Lung microvascular endothelial cell (primary cell): ENCODE measurements at places on chromosomes 1 and 21.

DNA sequence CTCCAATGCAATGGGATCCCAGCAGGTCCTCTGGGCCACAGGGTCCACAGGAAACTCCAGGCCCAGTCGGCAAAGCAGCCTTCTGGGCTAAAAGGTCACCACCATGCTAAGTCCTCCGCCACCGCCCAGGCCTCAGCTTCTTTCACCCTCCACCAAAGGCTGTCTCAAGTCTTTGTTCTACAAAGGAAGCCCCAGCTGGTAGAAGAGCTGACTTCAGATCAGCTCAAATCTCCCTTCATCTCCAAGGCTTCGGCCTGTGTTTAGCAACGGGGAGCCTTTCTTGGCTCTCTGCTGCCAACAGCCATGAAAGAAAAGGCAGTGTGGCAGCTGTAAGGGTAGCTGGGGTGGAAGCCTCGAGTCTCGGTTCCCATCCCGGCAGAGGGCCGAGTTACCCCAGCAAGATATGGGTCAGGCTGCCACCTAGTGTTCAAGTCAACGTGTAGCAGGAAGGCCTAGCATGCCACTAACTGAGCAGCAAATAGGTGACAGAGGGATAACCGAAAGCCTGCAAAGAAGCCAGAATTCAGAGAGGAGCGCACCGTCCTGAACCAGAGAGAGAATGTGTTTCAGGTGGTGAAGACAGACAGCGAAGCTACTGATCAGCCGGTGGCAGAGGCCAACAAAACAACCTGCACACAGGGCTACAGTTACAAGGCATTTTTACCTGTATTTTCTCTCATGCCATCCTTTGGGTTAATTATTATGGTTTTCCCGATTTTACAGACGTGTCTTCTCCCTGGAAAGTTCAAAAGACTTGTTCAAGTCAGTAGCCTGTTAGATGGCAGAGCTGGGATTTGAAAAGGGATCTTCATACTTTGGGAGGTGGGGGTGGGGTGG is 26.8 kb upstream of the CRNN start:
- peak; percentile 73 for DNase-seq

GRCh38 chr1:211133393-211133835 is 534 bp downstream of the KCNH1 start:
- no peak for DNase-seq

DNA sequence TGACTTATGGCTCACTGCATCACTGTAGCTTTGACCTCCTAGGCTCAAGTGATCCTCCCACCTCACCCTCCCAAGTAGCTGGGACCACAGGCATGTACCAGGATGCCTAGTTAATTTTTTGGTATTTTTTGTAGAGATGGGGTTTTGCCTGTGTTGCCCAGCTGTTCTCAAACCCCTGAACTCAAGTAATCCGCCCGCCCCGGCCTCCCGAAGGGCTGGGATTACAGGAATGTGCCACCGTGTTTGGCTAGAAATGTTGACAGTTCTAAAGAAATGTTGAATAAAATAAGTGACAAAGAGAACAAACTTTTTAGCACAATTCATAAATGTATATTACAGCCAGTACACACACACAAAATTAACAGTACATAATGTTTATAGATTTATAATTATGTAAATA is 1586.1 kb downstream of the NCAM2 start:
- DNase-seq: no peak

GRCh38 chr1:96515925-96516324 is 205.7 kb upstream of the PTBP2 start:
- DNase-seq: no peak

DNA sequence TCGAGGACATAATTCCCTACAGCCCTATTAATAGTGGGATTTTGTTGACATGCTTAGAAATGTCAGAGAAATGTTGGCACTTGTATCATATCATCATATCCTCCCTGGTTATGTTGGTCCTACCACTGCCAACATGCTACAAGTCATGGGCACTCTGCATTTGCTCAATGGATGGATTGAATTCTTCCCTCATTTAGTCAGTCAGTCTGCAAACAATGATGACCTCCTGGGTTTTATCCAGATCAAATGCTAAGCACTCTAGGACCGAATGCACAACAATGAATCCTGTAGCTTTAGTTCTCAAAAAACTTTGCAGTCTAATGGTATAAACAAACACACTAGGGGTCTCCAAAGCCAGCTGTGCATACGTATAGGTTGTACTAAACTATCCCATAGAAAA is 357.2 kb upstream of the DPYD start:
- DNase-seq: no peak

DNA sequence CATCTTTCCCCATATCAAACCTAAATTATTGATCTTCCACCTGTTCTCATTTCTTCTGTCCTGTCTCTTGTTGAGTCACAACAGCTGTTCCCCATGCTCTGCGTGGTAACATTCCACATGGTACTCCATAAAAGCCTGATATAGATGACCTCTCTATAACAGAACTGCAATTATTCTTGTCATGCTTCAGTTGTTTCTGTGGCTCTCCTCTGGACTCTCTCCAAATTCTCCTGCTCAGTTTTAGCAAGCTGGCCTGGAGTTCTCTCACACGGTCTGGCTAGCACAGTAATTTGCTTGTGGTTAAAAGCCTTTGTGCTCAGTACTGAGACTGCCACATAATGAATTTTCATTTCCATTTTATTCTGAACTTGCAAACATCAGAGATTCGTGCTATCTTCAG is 10.6 kb upstream of the LRRC39 start:
- DNase-seq: no peak
